ENCODE measurements at places on chromosomes 11 and 22.

DNA sequence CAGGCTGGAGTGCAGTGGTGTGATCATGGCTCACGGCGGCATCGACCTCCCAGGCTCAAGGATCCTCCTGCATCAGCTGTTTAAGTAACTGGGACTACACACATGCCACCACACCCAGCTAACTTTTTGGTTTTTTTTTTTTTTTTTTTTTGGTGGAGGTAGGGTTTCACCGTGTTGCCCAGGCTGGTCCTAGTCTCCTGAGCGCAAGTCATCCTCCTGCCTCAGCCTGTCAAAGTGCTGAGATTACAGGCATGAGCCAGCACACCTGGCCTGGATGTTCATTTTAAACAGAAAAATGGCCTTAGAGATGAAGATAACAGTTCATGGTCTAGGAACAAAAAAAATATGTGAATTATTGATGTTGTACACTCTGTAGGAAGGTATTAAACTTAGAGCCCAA is 13.6 kb upstream of the SLC25A18 start:
- DNase-seq = no peak

DNA sequence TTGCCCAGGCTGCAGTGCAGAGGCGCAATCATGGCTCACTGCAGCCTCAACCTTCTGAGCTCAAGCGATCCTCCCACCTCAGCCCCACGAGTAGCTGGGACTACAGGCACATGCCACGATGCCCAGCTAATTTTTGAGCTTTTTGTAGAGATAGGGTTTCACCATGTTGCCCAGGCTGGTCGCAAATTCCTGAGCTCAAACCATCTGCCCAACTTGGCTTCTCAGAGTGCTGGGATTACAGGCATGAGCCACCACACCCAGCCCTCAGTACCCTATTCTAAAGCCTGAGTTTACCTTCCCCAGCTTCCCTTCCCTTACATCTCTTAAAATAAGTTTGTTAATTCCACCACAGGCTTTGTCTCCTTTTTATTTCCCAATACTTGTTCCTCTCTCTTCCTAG is 59.1 kb downstream of the AMBRA1 start:
- DNase-seq = no peak

DNA sequence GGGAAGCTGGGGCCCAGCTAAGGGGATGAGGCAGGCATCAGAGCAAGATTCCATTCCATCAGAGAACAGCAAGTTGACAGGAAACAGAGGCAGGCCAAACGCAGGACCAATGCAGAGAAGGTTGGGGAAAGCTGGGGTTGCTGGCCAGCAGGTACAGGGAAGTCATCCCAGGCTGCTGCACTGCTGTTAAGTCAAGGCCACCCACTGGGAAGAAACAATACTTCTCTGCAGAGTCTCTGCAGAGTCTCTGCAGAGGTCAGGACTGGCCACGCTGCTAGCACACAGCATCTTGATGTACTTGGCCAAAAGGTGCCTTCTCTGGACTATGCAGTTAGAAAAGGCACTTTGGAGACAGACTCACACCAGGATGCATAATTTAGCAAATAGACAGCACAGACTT is 68.5 kb upstream of the CSNK2A3 start:
- DNase-seq = no peak

- DNase-seq = no peak
Observed at GRCh38 chr22:17717708-17718107, 56.6 kb downstream of the BID start.

DNA sequence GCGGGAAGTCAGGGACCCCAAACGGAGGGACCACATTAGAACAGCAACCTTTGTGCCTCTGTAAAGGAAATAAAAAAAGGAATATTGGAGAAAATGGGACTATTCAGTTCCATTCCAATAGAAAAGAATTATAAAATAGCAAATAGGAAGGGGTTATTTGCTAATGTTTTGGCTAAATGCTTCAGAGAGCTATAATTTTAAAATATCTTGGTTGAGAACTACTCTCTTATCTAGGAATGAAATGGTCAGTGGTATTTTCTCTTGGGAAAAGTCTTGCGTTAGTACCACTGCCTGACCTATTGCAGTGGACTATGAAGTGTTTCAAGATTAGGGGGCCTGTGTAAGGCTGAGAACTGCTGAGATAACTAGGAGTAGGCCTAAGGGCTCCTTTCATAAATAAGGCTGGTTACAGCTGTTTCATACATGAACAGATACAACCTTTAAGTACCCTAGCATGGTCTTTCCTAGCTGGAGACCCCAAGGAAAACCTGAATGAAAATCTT is 6.9 kb upstream of the WEE1 start:
- DNase-seq = no peak

- no peak for DNase-seq
Observed at GRCh38 chr11:17544181-17544622, at the start of gene USH1C. Gene USH1C, minus strand, starts transcription at chr11:17544416. Its CDS starts 109 bp downstream, at chr11:17544307.

GRCh38 chr11:30018495-30018894 is 1.7 kb upstream of the KCNA4 start:
- no peak for DNase-seq

DNA sequence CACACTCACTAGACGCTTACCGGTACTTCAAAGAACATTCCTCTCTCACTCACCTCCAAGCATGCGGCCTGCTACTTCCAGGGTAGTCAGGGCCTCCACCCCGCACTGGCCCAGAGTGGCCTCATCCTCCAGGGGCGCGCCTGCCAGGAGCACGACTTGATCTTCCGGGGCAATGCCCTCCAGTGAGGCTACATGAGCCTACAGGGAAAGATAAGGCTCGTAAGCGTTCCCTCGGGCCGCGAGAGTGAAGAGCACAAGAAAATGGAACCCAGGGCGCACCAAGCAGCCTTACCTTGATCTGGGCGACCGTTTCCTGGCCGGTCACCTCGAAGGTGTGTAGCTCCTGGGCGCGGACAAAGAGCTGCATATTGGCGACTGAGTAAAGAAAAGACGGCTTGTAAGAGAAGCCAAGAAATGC is 478 bp downstream of the FAU start:
- no peak for DNase-seq

- DNase-seq = peak; percentile 40
Observed at GRCh38 chr11:105734426-105734825, 124.6 kb downstream of the GRIA4 start.

GRCh38 chr22:46055181-46055875 is 78.4 kb upstream of the WNT7B start:
- no peak for DNase-seq

DNA sequence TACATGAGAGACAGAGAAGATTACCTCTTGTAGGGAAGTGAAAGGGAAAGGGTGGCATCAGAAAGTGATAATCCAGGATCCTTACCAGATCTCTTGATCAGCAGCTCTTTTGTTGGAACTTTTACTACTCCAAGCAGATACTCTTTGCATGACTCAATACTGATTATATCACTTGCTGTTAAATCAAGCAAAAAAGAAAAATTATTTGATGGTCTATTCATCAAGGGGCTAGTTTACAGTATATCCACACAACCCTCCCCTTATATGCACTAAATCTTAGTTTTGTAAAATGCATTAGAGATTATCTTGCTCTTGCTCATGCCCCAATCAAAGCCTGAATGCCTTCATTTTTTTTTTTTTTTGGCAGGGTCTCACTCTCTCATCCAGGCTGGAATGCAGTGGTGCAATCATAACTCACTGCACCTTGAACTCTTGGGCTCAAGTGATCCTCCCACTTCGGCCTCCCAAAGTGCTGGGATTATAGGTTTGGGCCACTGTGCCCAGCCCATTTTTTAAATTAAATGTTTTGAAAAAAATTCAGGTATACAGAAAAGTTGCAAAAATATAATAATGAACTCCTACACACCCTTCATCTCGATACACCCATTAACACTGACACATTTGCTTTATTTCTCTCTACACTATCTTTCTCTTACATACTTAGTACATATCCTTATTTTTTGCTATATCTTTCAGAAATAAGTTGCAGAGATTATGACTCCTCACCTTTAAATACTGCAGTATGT is 76.1 kb upstream of the UCP3 start:
- no peak for DNase-seq

- DNase-seq = no peak
Observed at GRCh38 chr11:121649798-121650197, 197.0 kb upstream of the SORL1-AS1 start.
